K562 (cell line): ENCODE measurements at places on chromosomes 11 and 22. TPM values are rescaled to one million over a fixed set of nuclear protein-coding genes. Genes with fewer than 3 reads are reported as not detected.

DNA sequence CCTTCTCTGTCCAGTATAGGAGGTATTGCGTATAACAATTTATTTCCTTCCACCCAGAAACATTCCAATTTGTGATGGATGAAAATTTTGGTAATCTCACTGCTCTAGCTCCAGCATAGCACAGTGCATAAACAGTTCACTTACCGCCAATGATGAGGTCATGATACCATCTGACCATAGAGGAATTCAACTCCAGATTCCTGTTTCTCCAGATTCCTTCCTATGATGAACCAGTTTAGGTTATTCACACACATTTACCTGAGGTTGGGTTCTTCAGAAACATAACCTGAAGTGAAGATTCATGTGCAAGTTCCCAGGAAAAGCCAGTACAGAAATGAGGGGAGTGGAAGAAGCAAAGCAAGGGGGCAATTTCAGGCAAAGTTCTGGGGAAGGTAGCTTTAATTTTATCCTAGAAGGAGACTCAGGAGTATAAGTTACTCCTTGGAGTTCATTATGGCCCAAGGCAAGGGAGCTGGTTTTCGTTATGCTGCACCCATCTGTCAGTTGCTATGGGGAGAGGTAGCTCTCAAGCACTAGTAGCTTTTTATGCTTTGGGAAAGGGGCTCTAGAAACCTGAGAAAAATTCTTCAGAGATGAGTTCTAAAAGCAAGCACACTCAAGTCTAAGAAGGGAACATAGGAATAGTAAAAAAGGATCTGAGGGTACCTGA lies 121.6 kb downstream of the CASP12 start:
- no peak for DNase-seq

DNA sequence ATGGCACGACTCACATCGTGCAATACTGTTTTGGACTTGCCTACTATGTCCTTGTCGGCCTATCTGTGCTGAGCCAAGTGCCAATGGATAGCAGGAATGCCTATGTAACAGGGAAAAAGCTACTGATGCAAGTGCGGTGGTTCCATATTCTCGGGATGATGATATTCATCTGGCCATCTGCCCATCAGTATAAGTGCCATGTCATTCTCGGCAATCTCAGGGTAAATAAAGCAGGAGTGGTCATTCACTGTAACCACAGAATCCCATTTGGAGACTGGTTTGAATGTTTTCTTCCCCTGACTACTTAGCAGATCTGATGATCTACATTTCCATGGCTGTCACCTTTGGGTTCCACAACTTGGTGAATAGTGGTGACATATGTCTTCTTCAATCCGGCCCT lies 20.1 kb downstream of the OOSP3 start:
- no peak for DNase-seq

- peak; percentile 86 for DNase-seq
Observed at GRCh38 chr22:35840302-35840739, 122.6 kb downstream of the APOL5 start.

GRCh38 chr11:117868815-117869561 lies 7.5 kb downstream of the FXYD6 start:
- no peak for DNase-seq

DNA sequence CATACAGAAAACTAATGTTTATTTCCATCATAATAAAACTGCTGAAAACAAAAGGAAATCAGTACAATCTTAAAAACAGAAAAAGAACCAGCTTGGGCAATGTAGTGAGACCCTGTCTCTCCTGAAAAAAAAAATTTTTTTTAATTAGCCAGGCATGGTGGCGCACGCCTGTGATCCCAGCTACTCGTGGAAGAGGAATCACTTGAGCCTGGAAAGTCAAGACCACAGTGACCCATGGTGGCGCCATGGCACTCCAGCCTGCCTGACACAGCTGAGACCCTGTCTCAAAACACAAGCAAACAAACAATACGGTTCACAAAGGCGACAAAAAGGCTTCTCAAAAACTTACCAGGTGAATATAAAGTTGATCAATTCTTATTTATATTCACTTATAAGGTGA lies 289.7 kb downstream of the BRD1 start:
- DNase-seq, result no peak

The APOA5 gene
- total RNA-seq, result 0.67 TPM in 1 of 2 replicates, not detected in the other
